ENCODE measurements at places on chromosomes 3 and 15. TPM values are rescaled to one million over a fixed set of nuclear protein-coding genes. Genes with fewer than 3 reads are reported as not detected.
A peak's percentile ranks its signal among the peaks of the same experiment; 100 is the strongest.

DNA sequence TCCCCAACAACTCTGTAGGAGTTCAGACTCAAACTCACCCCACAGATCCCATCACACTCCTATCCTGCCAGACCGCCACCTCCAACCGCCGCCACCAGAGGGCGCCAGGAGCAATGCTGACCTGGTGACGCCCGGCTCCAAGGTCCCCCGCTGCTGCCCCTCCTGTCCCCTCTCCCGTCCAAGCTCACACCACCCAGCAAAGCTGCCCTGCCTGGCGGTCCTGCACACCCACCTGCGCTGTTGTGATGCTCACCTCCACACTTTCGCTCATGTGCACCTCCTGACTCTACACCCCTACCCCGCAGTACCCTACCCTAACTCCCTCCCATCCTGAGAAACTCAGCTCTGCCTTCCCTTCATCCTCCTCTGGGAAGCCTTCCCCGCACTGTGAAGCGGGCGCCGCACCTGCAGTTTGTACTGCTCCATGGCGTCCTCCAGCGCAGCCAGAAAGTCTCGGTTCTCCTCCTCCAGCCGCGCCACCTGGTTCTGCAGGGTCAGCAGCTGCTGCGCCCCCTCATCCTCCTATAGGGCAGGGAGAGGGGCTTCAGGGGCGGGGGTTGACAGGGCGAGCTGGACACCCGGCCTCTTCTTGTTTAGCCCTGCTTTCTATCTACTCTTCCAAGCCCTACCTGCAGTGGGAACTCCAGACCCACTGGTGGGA lies 7.9 kb downstream of the KIF7 start:
- H3K4me1 ChIP-seq: no peaks in the 10 kb centered on the region
- H3K36me3 ChIP-seq: no peaks in the 10 kb centered on the region
- H3K27ac ChIP-seq: no peak overlapping the region
- DNase-seq: peak; percentile 94
- H3K27me3 ChIP-seq: peaks cover 7% of the 10 kb centered on the region

LMOD3 gene
- total RNA-seq: not detected

SLC6A1 gene
- 0.15 TPM for total RNA-seq

APOD gene
- total RNA-seq: not detected

- no peaks in the 10 kb centered on the region for H3K27me3 ChIP-seq
- H3K4me3 ChIP-seq: no peak overlapping the region
- peaks cover 18% of the 10 kb centered on the region for H3K4me1 ChIP-seq
- H3K27ac ChIP-seq: no peak overlapping the region
- DNase-seq: no peak
- H3K36me3 ChIP-seq: no peaks in the 10 kb centered on the region
Measured at GRCh38 chr3:130905551-130905950, 11.7 kb downstream of the ATP2C1 start.

TMC3 gene
- not detected for total RNA-seq

DNAH12 gene
- 0.22 TPM for total RNA-seq

CNTN6 gene
- 23.2 TPM for total RNA-seq

DNA sequence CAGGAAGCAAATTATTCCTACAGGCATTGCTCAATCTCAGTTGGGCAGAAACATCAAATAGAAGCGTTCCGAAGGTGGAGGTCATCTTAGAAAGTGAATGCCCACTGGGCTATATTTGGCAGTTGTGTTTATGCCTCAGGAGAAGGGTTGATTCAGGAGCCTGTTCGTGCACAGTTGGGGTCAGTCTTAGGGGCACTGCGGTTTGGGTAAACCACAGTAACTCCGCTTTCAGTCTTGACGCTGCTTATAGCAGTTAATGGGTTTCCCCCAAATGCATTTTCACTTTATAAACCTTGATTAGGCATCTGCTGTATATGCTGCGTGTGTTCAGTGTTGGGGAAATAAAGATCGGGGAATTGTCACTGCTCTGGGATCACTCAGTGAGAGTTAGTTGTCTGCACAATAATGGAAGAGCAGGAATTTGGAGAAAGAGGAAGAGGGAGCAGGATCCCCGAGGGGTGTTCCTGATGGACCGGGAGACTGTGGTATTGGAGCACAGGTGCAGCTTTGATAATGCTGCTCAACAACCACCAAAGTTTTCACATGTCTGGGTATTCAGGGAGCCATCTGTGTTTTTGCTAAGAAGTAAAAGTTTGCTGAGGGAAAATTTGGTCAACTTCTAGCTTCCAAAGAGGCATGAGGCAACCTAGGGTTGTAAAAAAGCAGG lies 124.3 kb upstream of the EIF1B start:
- H3K27me3 ChIP-seq: peaks cover 5% of the 10 kb centered on the region
- no peaks in the 10 kb centered on the region for H3K36me3 ChIP-seq
- no peak overlapping the region for H3K4me3 ChIP-seq
- H3K4me1 ChIP-seq: peaks cover 3% of the 10 kb centered on the region
- H3K27ac ChIP-seq: no peak overlapping the region

- no peaks in the 10 kb centered on the region for H3K27me3 ChIP-seq
- H3K27ac ChIP-seq: peak overlapping the region; percentile 24
- no peak overlapping the region for H3K4me3 ChIP-seq
- peaks cover 9% of the 10 kb centered on the region for H3K4me1 ChIP-seq
- H3K36me3 ChIP-seq: no peaks in the 10 kb centered on the region
Measured at GRCh38 chr3:111915905-111916304, 56.8 kb downstream of the PHLDB2 start.

CIP2A gene
- 8.2 TPM for total RNA-seq

- H3K4me1 ChIP-seq: no peaks in the 10 kb centered on the region
- H3K27ac ChIP-seq: no peak overlapping the region
- no peak for DNase-seq
Measured at GRCh38 chr3:148510116-148510515, 187.6 kb upstream of the AGTR1 start.
